ENCODE measurements at places on chromosomes 2 and 18.
A peak's percentile ranks its signal among the peaks of the same experiment; 100 is the strongest.

GRCh38 chr18:54679318-54680149 is 88.5 kb downstream of the DYNAP start:
- no peak for DNase-seq
- H3K4me3 ChIP-seq = no peak overlapping the region
- peaks cover 2% of the 10 kb centered on the region for H3K27me3 ChIP-seq
- no peak overlapping the region for H3K27ac ChIP-seq
- H3K36me3 ChIP-seq = no peaks in the 10 kb centered on the region

DNA sequence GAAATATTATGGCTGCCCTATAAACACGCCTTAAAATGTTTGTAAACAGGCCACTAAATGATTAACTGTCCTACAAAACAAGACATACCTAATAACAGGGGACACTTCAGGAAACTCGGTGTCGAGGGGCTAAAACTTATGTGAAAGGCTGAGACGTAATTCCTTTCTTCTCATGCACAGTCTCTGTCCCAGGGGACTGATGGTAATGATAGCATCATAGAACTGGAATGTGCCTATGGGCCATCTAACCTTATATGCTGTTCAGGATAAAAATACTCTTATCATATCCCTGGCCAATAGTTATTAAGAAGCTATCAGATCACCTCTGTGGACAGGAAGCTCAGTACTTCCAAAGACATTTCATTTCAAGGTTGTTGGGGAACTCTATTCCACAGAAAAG is 252.6 kb upstream of the RASGRP3 start:
- H3K4me3 ChIP-seq = no peak overlapping the region
- H3K36me3 ChIP-seq = no peaks in the 10 kb centered on the region
- peaks cover 19% of the 10 kb centered on the region for H3K27me3 ChIP-seq
- no peak overlapping the region for H3K27ac ChIP-seq
- DNase-seq = no peak

DNA sequence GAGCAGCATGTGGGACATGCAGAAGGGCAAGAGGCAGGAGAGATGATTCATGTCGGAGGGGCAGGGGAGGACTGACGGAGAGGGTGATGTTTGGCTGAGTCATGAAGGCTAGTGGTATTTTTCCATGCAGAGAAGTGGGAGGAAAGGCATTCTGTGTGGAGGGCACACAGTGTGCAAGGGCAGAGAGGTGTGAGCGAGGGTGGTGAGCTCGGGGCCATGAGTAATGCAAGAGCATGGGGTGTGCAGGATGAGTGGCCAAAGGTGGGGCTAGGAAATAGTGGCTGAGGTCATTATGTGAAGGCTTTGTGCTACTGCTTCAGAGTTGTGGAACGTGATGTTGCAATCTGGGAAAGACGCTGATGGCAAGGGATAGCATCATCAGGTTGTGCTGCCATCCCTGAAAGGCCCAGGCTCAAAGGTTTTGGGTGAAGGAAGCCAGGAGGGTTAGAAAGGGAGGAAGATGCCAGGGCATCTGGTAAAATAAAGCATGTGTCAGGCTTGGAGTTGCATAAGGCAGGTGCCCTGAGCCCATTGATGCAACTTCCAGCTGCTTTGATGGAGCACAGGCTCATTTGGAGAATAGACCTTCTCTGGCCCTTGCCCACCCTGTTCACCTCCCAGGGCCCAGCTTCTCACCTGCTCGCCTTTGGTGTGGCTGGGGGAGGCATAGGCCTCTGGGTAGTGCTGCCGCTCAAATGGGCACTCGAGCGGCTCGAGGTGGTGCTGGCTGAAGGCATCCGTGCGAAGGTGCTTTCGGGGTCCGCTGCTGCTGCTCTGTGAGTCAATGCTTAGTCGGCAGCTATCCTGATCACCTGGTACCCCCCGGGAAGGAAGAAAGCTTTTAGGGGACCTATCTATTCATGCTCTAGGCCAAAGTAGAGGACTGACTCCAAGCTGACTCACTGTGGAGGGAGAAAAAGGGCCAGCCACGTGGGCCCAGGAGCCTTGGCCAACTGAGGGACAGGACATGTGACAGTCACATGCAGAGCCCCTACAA is 37.5 kb downstream of the PAX8 start:
- DNase-seq = peak; percentile 29
- peaks cover 41% of the 10 kb centered on the region for H3K4me1 ChIP-seq
- no peak overlapping the region for H3K4me3 ChIP-seq
- H3K27me3 ChIP-seq = no peaks in the 10 kb centered on the region
- peaks cover 34% of the 10 kb centered on the region for H3K36me3 ChIP-seq

DNA sequence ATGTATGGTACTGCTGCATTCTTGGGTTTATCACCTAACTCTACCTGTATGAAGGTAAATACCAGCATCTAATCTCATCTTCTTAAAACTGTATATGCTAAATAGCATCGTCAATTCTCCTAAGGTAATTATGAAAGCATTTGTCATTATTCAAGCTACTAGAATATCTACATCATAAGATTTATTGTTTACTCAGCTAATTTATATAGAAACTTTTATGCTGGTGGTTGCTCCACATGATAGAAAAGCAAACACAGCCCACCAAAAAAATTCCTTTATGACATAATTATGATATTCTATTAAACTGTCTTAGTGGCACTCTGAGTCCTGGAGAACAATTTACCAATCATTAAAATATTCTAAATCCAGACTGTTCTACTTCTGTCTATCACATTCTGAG is 1226.1 kb upstream of the NRXN1 start:
- no peaks in the 10 kb centered on the region for H3K27me3 ChIP-seq
- H3K27ac ChIP-seq = no peak overlapping the region
- no peaks in the 10 kb centered on the region for H3K36me3 ChIP-seq
- H3K4me1 ChIP-seq = no peaks in the 10 kb centered on the region
- DNase-seq = no peak
- no peak overlapping the region for H3K4me3 ChIP-seq

GRCh38 chr2:216392945-216393840 is 19.1 kb upstream of the SMARCAL1 start:
- no peak overlapping the region for H3K4me3 ChIP-seq
- peaks cover 8% of the 10 kb centered on the region for H3K4me1 ChIP-seq
- no peaks in the 10 kb centered on the region for H3K36me3 ChIP-seq
- peaks cover 11% of the 10 kb centered on the region for H3K27me3 ChIP-seq

DNA sequence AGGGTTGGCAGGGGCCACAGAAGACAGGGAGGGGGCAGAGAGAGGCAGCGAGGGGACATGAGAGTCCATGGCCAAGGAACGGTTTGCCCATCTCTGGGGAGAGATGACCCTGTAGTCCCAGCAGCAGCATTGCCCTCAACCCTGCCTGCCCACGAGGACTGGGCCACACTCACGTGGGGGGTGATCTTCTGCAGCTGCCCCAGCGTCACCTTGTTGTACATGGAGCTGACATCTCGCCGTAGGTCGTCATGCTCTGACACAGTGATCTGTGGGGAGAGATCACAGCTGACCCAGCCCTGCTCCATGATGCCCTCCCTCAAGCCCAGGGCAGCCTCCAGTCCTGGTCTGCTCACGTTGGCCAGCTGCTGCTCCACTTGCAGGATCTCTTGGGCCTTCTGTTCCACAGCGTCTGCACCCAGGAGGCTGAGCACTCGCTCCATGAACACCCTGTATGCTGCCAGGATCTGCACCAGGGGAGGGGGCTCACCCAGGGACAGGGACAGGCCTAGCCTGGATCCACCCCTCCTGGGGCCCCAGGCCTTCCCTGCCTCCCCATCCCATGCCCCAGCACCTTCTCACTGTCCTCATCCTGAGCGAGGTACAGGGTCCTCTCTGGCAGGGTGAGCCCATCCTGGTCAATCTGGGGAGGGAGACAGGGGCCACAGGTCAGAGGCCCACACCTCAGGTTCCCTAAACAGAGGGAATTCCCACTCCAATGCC is 2.8 kb downstream of the ECEL1 start:
- no peak overlapping the region for H3K27ac ChIP-seq

GRCh38 chr2:18549083-18549482 is 11.4 kb downstream of the RDH14 start:
- DNase-seq = no peak
- peaks cover 9% of the 10 kb centered on the region for H3K4me1 ChIP-seq
- no peak overlapping the region for H3K27ac ChIP-seq
- no peak overlapping the region for H3K4me3 ChIP-seq
- no peaks in the 10 kb centered on the region for H3K27me3 ChIP-seq

DNA sequence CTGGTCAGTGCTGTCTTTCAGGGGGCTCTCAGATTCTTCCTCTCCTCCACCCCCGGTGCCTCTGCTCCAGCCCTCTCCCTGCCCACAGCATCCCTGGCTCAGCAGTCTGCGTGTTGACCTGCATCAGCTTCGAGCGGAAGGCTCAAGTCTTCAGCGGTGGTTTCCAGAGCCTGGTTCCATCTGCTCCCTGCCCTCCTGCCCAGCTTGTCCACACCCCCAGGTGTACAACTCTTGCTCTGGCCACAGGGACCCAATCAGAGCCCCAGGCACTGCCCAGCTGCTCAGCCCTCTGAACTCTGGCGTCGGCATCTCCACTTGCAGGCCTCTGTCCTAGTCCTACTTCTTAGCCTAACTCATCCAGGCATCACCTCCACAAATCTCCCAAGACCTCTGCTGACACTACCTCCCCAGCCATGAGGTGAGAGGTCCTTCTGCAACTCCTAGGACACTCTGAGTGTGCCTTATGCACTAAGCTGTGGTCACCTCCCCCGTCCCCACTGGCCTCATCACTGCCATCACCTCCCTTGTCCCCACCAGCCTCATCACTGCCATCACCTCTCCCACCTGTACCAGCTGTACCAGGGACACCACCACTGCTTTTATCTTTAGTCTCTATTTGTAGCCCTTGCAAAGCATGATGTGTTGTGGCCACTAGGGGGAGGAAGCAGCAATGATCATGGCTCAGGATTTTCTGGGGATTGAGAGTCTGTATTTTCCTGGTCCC is 60.9 kb downstream of the EDAR start:
- no peaks in the 10 kb centered on the region for H3K36me3 ChIP-seq
- H3K4me1 ChIP-seq = no peaks in the 10 kb centered on the region
- H3K27ac ChIP-seq = no peak overlapping the region
- H3K27me3 ChIP-seq = no peaks in the 10 kb centered on the region
- no peak overlapping the region for H3K4me3 ChIP-seq

- no peaks in the 10 kb centered on the region for H3K36me3 ChIP-seq
- H3K4me1 ChIP-seq = no peaks in the 10 kb centered on the region
- no peak for DNase-seq
Observed at GRCh38 chr2:60529136-60529784, 24.2 kb downstream of the BCL11A start.

- no peaks in the 10 kb centered on the region for H3K27me3 ChIP-seq
- H3K27ac ChIP-seq = no peak overlapping the region
- no peaks in the 10 kb centered on the region for H3K4me1 ChIP-seq
- no peaks in the 10 kb centered on the region for H3K36me3 ChIP-seq
- H3K4me3 ChIP-seq = no peak overlapping the region
Observed at GRCh38 chr2:7133521-7133920, 216.3 kb downstream of the RNF144A start.

GRCh38 chr2:224171226-224171625 is 132.1 kb upstream of the SERPINE2 start:
- H3K36me3 ChIP-seq = no peaks in the 10 kb centered on the region
- H3K4me3 ChIP-seq = no peak overlapping the region
- no peaks in the 10 kb centered on the region for H3K4me1 ChIP-seq
- H3K27me3 ChIP-seq = peaks cover 19% of the 10 kb centered on the region

DNA sequence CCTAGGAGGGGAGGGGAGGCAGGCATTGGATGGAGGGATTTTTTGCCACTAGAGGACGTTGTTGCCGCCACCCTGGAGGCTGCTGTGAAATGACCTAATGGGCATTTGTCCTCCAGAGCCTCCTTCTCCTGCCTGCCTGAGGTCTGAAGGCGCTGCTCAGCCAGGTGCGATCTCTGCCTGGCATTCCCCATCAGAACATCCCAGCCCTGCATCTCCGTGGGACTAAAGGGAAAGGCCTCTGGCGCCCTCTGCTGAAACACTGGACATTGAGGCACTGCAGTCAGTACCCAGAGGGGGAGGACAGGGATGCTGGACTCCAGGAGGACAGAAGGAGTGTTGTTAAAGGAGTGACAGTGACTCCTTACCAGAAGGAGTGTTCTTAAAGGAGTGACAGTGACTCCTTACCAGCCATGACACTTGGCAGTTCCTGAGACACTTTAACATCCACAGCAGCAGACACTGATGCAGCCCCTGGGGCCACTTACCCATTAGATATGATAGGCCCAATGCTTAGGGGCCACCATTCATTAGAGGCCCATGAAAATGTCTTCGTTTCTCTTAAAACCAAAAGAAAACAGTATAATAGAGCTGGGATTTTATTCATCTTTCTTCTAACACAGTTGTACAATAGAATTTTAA is 17.0 kb downstream of the THNSL2 start:
- DNase-seq = peak; percentile 34
- H3K4me3 ChIP-seq = no peak overlapping the region
- H3K27ac ChIP-seq = no peak overlapping the region
- H3K36me3 ChIP-seq = no peaks in the 10 kb centered on the region

- peak overlapping the region; percentile 56 for H3K4me3 ChIP-seq
- H3K27ac ChIP-seq = peak overlapping the region; percentile 78
- H3K4me1 ChIP-seq = peaks cover 16% of the 10 kb centered on the region
- peaks cover 8% of the 10 kb centered on the region for H3K36me3 ChIP-seq
Observed at GRCh38 chr2:46187112-46187618, 110.0 kb upstream of the EPAS1 start.

DNA sequence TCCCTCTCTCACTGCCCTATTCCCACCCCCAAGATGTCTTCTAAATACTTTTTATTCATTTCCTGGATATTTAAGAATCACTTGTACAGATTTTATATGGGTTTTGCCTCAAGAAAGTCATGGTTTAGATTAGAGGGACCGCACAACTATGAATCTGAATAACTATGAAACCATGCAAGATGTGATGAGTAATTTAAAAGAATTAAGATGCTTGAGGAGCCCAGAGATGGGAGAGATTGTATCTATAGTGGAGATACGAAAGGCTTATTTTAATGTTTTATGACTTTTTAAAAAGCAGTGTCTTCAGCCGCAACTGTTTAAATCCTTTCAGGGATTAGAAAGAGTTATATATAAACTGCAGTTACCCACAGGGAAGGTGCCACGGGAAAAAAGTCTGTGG is 324.1 kb downstream of the LPIN1 start:
- no peaks in the 10 kb centered on the region for H3K4me1 ChIP-seq
- no peaks in the 10 kb centered on the region for H3K36me3 ChIP-seq
- no peak overlapping the region for H3K27ac ChIP-seq

GRCh38 chr2:12665334-12665733 is 51.4 kb upstream of the TRIB2 start:
- H3K4me1 ChIP-seq = no peaks in the 10 kb centered on the region
- no peak overlapping the region for H3K4me3 ChIP-seq
- H3K27me3 ChIP-seq = peaks cover 5% of the 10 kb centered on the region
- peaks cover 12% of the 10 kb centered on the region for H3K36me3 ChIP-seq
- no peak overlapping the region for H3K27ac ChIP-seq
- no peak for DNase-seq

- no peaks in the 10 kb centered on the region for H3K36me3 ChIP-seq
- no peak for DNase-seq
- no peak overlapping the region for H3K27ac ChIP-seq
Observed at GRCh38 chr2:100230754-100231153, 88.4 kb upstream of the AFF3 start.

Measured in activated CD4-positive, alpha-beta memory T cell treated with anti-CD3 and anti-CD28 coated beads, Interleukin-2, amount 10 ng/mL, durations not matched to agents 7 days and 5 days (primary cell).